ENCODE measurements at places on chromosomes 7 and 10.

DNA sequence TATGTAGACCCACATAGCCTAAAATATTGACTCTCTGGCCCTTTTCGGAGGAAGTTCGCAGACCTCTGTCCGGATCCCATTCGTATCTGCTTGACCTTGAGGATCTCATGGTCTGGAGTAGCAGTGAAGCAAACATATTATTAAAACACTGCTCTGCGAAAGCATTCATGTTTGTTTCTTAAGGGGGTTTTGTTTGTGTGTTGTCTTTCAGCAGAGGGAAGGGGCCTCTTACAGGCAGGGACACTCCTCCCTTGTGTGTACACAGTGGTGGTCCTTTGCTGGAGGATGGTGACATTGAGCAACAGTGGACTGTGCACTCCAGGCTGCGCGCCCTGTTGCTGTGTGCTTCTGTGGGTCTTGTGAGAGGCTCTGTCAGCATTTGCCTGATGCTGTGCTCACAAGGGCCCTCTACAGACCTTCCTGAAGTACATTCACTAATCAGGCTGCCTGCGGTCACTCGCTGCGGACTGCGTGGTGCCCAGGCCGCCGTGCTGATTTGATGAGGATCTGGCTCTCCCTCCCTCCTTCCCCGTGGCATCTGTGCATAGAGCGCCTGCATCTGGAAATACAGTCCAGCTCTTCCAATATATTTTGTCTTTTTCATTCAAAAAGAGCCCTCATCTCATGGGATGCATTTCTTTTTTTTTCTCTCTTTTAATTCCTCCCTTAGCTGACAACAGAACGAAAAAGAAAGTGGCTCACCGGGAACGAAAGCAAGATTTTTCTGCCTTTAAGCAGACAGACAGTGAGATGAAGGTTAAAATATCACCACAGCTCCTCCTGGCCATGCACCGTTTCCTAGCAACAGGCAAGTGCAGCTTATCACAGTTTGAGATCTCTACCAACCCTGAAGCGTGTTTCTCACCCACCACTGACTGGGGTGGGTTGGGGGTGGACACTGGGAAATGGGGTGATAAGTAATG is 135.8 kb downstream of the CNNM2 start:
- peak; percentile 74 for DNase-seq

- DNase-seq, result no peak
Measured at GRCh38 chr10:124956764-124957163, 14.8 kb downstream of the ZRANB1 start.

- DNase-seq, result no peak
Measured at GRCh38 chr7:12670000-12670729, 17.3 kb upstream of the ARL4A start.

DNA sequence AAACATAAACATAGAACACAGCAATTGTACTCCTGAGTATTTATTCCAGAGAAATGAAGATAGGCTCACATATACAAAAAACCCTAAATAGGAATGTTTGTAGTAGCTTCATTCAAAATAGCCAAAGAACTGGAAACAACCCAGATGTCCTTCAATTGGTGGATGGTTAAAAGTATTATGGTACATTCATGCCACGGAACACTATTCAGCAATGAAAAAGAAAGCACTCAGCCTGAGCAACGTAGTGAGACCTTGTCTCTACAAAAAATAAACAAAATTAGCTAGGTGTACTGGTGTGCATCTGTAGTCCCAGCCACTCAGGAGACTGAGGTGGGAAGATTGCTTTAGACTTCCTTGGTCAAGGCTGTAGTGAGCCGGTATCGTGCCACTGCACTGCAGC is 94.4 kb downstream of the RAPGEF5 start:
- DNase-seq, result no peak

DNA sequence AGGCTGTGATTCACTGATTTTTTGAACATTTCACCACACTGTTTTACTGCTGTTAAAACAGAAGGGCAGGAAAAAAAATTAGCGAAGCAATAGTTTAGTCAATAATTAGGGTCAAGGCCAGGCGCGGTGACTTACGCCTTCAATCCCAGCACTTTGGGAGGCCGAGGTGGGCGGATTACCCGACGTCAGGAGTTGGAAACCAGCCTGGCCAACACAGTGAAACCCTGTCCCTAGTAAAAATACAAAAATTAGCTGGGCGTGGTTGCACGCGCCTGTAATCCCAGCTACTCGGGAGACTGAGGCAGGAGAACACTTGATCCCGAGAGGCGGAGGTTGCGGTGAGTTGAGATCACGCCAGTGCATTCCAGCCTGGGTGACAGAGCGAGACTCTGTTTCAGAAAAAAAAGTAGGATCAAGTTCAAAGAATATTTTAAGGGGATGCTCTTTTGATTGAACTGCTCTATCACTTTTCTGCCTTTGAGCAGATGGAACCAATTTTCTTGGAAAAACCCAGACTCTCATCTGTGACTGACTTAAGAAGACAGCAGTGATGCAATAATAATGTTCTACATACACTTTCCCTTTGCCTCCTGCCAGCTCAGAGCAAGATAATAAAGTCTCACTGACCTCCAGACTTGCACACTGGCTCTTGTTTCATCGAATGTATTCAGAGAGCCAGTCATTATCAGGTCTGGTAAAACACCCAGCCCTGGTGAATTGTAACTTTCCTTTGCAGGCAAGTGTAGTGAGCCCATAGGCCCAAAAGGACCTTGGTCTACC is 1.6 kb upstream of the PPA1 start:
- peak; percentile 32 for DNase-seq

DNA sequence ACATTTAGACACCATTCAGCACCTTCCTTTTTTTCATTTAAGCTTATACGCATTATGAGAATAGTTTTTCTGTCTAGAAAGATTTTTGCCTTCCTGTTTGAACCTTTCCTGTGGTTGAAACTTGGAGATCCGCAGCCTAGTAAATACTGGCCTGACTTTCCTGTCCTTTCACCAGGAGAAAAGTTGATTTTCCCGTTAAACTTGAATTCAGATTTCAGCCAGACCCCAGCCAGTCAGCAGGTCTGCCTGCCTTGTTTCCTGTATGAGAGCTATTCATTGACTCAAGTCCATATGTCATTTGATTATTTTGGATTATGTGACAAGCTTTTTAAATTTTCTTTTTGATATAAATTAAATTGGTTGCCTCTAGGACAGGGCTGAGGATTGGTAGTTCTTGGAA is 71.5 kb downstream of the EVX1 start:
- DNase-seq, result no peak

DNA sequence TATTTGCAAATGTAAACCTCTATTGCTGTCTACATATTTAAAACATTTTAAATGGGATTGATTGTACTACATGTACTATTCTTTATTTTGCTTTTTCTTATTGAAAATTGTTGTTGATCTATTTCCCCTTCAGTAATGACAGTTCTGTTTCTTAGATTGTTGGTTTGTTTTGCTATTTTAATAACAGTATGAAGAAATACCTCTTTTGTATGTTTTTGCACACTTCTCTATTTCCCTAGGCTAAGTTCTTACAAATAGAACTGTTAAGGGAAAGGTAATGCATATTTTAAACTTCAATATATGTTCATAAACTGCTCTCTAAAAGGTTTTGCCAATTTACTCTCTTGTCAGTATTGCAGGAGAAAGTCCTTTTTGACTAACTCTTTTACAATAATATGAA is 195.0 kb upstream of the PRPS1L1 start:
- DNase-seq, result no peak

- no peak for DNase-seq
Measured at GRCh38 chr7:29224726-29225125, 30.2 kb downstream of the CHN2 start.

GRCh38 chr10:97898429-97898828 is 48.8 kb downstream of the GOLGA7B start:
- DNase-seq, result no peak

- no peak for DNase-seq
Measured at GRCh38 chr10:124263726-124264125, 155.0 kb downstream of the OAT start.

GRCh38 chr7:149866779-149867447 is 6.9 kb upstream of the ATP6V0E2 start:
- DNase-seq, result no peak

DNA sequence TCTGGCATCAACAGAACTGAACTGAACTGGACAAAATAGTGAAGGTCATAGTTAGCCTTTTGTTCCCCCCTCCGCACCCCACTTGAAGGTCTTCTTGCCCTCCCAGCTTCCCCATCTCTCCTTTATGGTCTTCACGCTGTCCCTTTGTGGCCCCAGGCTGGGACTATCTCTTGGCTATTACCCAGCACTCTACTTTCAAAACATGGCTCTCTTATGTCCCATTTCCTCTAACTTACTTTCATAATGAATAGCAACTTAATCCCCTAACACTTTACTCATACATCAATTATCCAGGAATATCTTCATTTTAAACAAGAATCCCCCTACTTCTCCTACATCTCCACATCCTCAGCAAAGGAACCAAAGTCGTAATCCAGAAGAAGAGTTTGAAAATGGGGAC is 135.3 kb upstream of the ITGB1 start:
- DNase-seq, result no peak

GRCh38 chr10:31384589-31384949 is 65.6 kb downstream of the ZEB1 start:
- DNase-seq, result no peak

- peak; percentile 44 for DNase-seq
Measured at GRCh38 chr10:11218395-11218794, 200.7 kb downstream of the CELF2 start.

- no peak for DNase-seq
Measured at GRCh38 chr10:53025172-53025711, 252.7 kb upstream of the MBL2 start.

- no peak for DNase-seq
Measured at GRCh38 chr10:83346266-83346910, 792.9 kb upstream of the GHITM start.

DNA sequence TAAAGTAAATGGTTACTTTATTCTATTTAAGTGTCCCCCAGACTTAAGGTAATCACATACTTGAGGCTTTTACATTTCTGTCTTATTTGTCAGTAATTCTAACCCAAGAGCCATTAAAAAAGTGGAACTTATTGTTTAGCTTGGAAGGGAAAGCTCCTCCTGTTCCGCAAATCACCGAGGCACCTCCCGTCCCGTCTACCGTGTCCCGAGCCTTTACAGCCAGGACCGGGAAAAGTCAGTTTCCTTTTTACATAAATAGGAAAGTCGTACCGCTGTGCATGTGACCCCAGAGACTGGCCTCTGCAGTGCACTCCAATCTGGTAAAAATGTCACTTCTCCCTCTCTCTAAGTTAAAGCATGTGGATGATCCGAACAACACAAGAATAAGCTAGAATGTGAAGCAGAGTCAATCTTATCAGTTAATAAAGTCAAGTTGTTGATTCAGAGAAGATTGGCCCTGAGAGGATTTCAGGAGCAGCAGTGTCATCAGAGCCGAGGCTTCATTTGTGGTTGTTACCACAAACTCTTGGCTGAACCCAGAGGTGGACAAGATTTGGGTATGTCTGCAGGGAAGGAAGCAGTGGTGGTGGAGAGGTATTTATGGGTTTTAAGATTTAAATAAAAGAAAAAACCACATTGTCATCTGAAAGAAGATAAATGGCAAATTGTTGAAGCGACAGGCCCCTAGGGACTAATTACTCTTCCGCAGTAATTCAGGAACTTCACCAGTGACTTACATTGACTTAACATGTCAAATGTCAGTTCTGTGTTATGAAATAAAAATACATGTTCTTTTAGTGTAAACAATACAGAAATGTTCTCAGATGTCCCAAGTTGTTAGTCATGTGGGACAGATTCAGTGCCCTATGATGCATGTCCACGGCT is 316.6 kb upstream of the ZNF32 start:
- no peak for DNase-seq

DNA sequence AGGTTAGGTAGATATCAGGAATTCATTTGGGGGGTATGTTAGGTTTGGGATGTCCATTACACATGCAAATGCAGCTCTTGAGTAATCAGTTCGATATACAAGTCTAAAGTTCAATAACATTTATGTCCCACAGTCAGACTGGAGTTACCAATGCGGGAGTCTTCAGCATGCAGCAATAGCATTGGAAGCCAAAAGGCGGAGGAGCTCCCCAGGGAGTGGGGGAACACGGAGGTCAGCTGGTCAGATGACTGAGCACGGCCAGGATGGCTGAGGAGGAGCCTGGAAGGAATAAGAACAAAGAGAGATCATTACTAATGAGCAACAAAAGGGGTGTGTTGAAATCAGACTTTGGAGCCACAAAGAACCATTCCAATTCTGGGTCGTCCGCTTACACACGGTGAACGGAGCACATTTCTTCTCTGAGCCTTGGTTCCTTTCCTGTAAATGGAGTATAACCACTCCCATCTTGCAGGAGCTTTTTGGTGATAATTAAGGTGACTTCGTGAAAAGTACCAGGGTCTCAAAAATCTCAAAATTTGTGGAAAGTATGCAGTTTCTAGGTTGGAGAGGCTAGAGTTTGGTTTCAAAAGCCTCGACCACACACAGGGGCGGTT is 478 bp upstream of the ZNF22 start:
- no peak for DNase-seq

DNA sequence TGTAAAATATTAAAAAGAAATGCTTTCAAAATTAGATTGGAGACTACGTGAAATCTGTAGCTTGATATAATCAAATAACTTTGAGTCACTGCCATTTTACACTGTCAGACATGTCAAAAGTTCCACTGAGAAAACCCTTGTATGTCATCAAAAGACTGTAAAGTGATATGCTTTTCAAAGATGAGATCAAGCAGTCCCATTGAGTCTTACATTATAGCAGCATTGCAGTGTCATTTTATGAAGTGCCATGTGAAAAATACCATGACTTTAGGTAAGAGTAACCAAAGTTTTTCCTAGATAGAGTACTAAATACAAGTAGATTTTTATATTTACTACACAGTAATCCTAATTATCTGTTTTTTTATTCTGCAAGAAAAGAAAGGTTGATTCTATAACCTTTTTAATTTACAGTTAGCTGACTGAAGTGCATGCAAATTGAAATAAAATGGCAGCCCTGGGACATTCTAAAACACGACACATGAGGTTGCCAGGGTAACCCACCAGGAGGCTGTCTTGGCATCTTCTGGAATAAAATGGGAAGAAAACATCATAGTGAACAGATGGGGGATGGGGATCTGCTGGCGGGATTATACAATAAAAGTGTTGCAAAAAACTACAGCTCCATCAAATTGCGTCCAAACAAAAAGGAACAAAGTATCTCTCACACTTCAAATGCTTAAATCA is 91.3 kb upstream of the TMEM106B start:
- DNase-seq, result no peak

GRCh38 chr10:112214298-112214926 is 30.8 kb upstream of the GPAM start:
- no peak for DNase-seq

- DNase-seq, result no peak
Measured at GRCh38 chr10:5723692-5724091, 39.1 kb downstream of the TASOR2 start.

All from activated CD4-positive, alpha-beta T cell treated with anti-CD3 and anti-CD28 coated beads, Interleukin-2, Interleukin-6, amounts not matched to agents 100 ng/mL and 50 ng/mL, durations not matched to agents 16 hours and 8 hours (primary cell).